Chondrocyte (in vitro differentiated cells): ENCODE measurements at places on chromosomes 4 and X. TPM values are rescaled to one million over a fixed set of nuclear protein-coding genes. Genes with fewer than 3 reads are reported as not detected.

GRCh38 chr4:158190718-158191117, 17.9 kb upstream of the GASK1B start:
- no peak for DNase-seq

The KLF8 gene
- total RNA-seq: 1.2 to 1.4 TPM (median 1.4 TPM) in 3 replicates

GRCh38 chrX:47530049-47530448, 31.0 kb upstream of the ARAF start:
- no peak for DNase-seq

- DNase-seq: peak; percentile 78
Observed at GRCh38 chr4:1489639-1489995, 83.4 kb upstream of the NKX1-1 start.

GRCh38 chrX:153609917-153610835, 11.2 kb upstream of the CCNQ start:
- peak; percentile 91 for DNase-seq

The ASMT gene
- total RNA-seq: 0.30 to 0.99 TPM in 2 of 3 replicates, not detected in the other
